Stimulated activated CD8-positive, alpha-beta memory T cell treated with anti-CD3 and anti-CD28 coated beads, Interleukin-7, amount 100 ng/mL, for 48 hours (primary cell): ENCODE measurements at places on chromosomes 3 and 15.

GRCh38 chr3:50695031-50695430, 20.3 kb downstream of the DOCK3 start:
- no peak for DNase-seq

DNA sequence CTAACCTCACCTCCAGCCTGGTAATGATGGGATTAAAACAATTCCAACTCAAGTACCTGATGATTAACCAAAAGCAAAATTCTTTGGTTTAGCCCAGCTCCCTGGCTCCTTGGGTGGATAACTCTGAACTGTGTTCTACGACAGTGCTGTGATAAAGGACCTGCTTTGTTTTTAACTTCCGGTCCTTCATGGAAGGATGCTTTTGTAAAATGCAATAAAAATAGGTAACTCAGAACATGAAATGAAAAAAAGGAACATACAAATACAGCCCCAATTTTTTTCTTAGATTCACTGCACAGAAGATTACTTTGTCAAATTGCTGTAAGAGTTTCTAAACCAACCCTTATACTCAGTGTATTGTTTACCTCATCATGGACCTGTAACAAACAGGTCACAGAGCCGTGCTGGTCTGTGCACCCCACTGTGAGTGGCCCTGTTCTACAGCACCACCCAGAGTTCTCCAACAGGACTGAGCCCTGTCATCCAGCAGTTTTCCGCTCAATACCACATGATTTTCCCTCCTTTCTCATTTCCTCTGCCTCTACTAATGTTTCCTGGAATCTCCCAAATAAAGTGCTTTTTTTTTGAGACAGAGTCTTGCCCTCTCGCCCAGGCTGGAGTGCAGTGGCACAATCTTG, 4.9 kb upstream of the PCYT1A start:
- no peak for DNase-seq

DNA sequence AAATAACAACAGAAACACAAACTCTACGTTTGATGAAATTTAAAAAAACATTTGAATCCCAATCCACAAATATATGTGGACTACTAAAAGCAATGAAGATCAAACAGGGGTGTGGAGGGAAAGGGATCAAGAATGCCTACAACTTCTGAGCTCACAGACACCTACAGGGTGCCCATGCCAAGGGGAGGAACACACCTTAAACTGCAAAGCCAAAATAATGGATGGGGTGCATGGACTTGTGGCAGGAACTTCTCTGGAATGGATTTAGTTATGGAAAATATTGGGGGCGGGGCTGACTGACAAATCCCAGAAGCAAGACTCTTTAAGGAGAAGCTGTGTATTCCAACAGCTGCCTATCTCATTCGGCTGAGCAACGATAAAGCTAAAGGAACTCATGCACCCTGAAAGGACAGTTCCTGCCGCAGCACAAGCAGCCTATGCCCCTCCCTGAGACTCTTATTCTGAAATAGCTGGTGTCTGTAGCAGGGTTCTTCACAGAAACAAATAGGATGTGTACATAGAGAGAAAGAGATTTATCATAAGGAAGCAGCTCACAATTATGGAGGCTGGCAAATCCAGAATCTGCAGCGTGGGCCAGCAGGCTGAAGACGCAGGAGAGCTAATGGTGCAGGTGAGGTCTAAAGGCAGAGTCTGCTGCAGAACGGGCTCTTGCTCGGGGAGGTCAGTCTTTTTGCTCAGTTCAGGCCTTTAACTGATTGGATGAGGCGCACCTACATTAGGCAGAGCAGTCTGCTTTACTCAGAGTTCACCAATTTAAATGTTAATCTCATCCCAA, 24.5 kb upstream of the PLA2G4D start:
- DNase-seq = no peak

DNA sequence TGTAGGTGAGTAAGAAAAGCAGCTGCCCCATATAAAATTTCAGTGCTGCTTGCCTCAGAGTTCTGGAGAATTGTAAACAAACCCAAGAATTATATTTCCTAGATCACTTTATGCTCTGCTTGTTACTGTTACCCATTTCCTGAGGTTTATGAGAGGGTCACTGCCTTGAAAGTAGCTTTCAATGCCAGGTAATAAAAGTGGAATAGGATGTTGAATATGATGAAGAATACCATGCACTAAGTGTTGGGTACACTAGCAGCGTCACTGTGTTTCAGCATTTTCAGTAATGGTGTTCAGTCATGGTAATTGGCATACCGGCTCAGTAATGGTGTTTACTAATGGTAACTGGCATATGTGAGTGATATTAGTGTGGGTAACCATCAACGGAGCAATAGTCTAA, 449.8 kb upstream of the TPRG1 start:
- DNase-seq = no peak

- no peak for DNase-seq
These were observed 38.2 kb upstream of the MAGI1 start for GRCh38 chr3:66076861-66077470.

GRCh38 chr3:73490453-73491286, 134.1 kb downstream of the PDZRN3 start:
- no peak for DNase-seq

DNA sequence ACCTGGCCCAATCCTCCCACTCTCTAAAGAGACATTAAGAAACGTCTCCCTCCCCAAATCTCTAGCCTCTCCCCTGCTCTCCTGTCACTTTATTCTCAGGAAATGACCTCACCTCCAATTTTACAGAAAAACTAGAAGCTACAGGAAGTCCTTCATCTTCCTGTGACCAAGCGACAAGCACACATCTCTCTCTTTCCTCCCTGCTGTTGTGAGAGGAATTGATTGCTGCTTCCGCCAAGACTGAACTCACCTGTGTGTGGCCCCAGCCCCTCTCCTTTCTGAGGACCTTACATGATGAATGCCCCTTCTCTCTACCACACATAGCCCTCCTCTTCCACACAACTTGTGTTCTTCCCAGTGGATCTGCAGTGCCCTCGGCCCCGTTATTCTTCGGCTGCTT, 18.2 kb downstream of the DNAJB8 start:
- DNase-seq = no peak

GRCh38 chr3:28917895-28918475, 362.9 kb upstream of the RBMS3 start:
- no peak for DNase-seq

GRCh38 chr3:171257251-171258203, 202.7 kb downstream of the TNIK start:
- DNase-seq = no peak

DNA sequence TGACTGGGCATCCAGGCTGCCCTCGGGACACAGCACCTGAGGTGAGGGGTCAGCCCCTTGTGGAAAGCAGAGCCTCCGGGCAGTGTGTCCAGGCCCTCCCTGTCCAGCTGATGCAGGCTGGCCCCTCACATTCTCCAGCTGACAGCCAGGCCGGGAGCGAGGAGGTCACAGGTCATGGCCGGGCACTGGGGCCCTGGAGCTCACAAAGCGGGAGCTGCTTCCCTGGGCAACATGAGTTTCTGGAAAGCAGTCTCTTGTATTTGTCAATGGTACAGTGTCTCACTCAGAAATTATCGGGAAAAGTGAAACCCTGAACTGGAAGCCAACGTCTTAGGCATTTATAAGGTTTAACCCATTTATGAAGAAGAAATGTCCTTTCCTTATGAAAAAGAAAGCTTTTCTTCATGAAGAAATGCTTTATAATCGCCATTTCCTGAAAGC, 118.5 kb downstream of the OPA1 start:
- no peak for DNase-seq

- no peak for DNase-seq
These were observed 83.9 kb upstream of the TGFBR2 start for GRCh38 chr3:30522476-30522875.
